ENCODE measurements at places on chromosomes 3 and 15. TPM values are rescaled to one million over a fixed set of nuclear protein-coding genes. Genes with fewer than 3 reads are reported as not detected.

GRCh38 chr3:186849374-186849975, 7.0 kb downstream of the ADIPOQ start:
- no peaks in the 10 kb centered on the region for H3K27me3 ChIP-seq
- H3K36me3 ChIP-seq, result no peaks in the 10 kb centered on the region
- no peak overlapping the region for H3K27ac ChIP-seq
- H3K4me3 ChIP-seq, result no peak overlapping the region

DNA sequence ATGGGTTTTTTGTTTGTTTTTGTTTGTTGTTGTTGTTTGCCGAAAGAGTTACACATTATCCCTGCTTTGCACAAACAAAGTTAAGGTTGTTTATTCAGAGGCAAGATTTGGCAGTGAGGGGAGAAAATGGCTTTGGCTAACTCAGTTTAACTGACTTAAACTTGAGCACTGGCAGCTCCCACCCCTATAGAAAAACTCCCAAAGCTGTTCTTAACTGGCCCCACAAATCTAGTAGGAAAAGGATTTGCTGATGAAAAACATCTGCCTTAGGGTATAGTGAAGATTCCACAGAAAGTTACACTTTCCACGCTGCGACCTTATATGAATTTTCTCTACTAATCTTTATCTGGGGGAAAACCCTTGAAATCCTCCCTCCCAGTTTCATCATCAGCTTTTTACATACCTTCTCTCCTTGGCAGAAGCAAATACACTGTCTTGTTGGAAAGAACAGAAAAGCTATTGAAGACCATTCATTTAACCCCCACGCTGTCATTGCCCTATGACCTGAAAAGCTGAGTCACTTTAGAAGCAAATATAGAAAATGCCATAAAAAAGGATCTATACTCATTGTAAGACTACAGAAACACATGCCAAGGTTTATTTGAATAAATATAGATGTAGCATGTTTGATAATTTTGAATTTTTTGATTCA, 551.7 kb downstream of the NR2F2 start:
- H3K36me3 ChIP-seq, result no peaks in the 10 kb centered on the region
- H3K27ac ChIP-seq, result no peak overlapping the region
- DNase-seq, result no peak

DNA sequence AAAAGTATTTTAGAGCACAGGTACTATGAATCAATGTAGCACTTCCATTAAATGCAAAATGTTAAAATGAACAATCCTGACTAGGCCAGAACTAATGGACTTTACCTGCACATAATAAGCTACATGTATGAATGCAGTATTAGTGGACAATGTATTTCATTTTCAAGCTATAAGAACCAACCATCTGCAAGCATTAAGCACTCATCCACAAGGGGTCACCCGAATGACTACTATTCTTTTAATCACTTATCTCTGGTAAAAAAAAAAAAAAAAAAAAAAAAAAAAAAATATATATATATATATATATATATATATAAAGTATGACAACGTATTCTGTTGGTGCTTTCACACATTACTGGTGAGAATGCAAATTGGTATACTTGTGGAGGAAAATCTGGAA, 7.2 kb downstream of the HERC1 start:
- no peaks in the 10 kb centered on the region for H3K4me1 ChIP-seq
- no peaks in the 10 kb centered on the region for H3K36me3 ChIP-seq
- H3K4me3 ChIP-seq, result no peak overlapping the region
- H3K27ac ChIP-seq, result no peak overlapping the region
- DNase-seq, result no peak
- H3K27me3 ChIP-seq, result no peaks in the 10 kb centered on the region

- H3K4me1 ChIP-seq, result peaks cover 35% of the 10 kb centered on the region
- peak; percentile 71 for DNase-seq
- H3K36me3 ChIP-seq, result no peaks in the 10 kb centered on the region
- H3K4me3 ChIP-seq, result peak overlapping the region; percentile 53
Observed at GRCh38 chr15:94231723-94232468, 535 bp downstream of the MCTP2 start.

DNA sequence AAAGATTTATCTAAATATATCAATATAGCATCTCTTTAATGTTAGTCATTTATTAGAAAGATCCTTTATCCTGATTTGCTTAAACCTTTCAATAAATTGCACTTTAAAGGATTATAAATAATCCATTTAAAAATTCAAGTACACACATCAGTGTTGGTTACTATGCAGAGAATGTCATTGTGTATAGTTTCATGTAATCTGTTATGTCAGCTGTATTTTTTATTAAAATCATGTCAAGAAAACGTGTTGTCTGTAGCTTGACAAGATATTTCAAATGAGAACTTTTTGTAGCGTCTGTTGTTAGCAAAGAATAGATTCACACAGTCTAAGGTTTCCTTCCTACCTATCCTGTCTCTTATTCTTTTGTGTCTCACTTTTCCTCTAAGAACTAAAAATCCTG, 7.8 kb downstream of the PDHB start:
- H3K27me3 ChIP-seq, result no peaks in the 10 kb centered on the region
- peaks cover 58% of the 10 kb centered on the region for H3K36me3 ChIP-seq
- H3K4me3 ChIP-seq, result no peak overlapping the region

GRCh38 chr3:195809291-195809785, 2.4 kb downstream of the MUC4 start:
- no peaks in the 10 kb centered on the region for H3K27me3 ChIP-seq
- no peak for DNase-seq
- H3K4me1 ChIP-seq, result peaks cover 33% of the 10 kb centered on the region
- no peak overlapping the region for H3K4me3 ChIP-seq
- no peak overlapping the region for H3K27ac ChIP-seq

DNA sequence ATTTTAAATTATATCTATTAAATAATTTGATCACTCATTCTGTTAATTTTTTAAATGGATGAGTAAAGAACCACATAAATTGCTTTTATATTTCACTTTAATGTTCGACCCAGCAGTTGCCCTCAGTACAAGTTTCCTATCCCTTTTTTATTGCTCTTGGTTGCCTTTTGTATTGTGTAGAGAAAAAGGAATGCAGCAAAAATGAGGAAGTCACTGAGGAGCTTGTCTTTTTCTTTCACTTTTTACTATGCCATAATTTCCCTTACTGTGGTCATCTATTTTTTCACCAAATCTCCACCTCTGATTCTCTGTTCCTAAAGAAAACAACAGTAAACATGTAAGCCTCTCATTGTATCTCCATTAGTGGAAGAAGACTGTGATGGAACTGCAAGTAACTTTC, 122.7 kb downstream of the B3GALNT1 start:
- peaks cover 9% of the 10 kb centered on the region for H3K4me1 ChIP-seq
- no peak for DNase-seq
- no peaks in the 10 kb centered on the region for H3K27me3 ChIP-seq

DNA sequence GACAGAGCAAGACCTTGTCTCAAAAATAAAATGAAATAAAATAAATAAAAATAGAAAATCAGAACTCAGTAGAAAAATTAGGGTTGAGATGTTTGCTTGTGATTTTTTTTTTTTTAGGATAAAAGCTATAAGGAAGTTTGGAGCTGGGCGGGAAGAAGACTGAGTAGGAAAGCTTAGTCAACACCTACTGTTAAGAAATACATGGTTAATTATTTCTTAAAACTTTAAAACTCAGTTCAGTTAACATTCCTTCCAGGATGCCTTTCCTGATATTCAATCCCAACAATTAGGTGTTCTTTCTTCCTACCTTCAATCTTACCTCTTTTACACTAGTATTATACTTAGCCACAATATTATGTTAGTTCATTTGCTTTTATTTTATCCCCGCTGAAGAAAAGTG, 246.2 kb downstream of the LSAMP start:
- H3K4me1 ChIP-seq, result peaks cover 7% of the 10 kb centered on the region
- no peak overlapping the region for H3K27ac ChIP-seq
- no peak for DNase-seq

DNA sequence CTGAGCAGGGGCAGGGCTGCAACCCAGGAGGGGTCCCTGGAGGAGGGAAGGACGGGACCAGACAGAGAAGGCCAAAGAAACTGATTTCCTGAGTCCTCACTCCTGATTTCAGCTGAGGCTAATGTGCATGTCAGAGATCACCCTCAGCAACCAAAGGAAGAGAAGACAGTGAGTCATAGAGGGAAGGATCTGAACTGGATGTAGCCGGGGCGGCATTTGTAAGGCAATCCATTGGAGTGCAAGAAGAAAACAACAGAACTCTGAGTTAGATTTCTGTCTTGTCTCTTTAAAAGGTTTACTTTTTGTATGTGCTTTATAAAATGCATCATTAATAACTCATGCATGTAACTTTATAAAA, 105.3 kb upstream of the AGBL1 start:
- no peaks in the 10 kb centered on the region for H3K27me3 ChIP-seq
- H3K4me3 ChIP-seq, result no peak overlapping the region
- H3K27ac ChIP-seq, result no peak overlapping the region

DNA sequence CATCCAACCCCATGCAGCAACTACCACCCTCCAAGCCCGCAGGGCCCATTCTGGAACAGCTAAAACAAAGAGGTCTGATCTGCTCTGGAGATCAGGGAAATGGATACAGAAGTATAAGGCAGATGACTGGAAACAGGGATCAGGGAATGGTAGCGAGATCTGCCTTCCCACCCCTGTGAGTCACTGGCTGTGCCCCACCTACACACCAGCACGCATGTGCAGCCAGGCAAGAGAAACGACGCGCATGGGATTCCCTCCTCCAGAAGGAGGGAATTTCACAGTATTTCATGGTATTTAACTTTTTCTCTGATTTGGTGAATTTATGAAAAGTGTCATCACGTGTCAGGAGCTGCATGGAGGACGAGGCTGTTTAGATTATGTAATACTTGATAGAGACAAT, 116.7 kb downstream of the ARRDC4 start:
- DNase-seq, result no peak
- no peaks in the 10 kb centered on the region for H3K4me1 ChIP-seq
- H3K27me3 ChIP-seq, result no peaks in the 10 kb centered on the region
- H3K4me3 ChIP-seq, result no peak overlapping the region
- H3K36me3 ChIP-seq, result no peaks in the 10 kb centered on the region

DNA sequence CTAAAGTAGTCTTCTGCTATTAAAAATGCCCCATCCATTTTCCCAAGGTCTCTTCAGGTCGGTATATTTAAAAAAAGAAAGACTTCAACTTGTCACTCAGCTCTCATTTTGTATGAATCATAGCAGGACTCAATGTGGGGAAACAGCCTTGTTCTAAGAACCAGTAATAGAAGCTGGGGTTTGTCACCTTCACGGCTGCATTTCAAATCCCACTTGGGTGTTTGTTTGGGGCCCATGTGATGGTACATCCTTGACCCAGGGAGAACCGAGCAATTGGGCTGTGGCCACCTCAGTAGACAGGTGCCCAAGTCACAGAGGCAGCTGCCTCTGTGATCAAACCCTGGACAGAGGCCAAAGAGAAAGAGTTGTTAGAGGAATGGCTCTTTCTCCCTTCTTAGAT, 70.3 kb upstream of the ARL8B start:
- no peak for DNase-seq
- H3K36me3 ChIP-seq, result no peaks in the 10 kb centered on the region
- H3K4me1 ChIP-seq, result no peaks in the 10 kb centered on the region
- H3K27ac ChIP-seq, result no peak overlapping the region
- H3K4me3 ChIP-seq, result no peak overlapping the region

DNA sequence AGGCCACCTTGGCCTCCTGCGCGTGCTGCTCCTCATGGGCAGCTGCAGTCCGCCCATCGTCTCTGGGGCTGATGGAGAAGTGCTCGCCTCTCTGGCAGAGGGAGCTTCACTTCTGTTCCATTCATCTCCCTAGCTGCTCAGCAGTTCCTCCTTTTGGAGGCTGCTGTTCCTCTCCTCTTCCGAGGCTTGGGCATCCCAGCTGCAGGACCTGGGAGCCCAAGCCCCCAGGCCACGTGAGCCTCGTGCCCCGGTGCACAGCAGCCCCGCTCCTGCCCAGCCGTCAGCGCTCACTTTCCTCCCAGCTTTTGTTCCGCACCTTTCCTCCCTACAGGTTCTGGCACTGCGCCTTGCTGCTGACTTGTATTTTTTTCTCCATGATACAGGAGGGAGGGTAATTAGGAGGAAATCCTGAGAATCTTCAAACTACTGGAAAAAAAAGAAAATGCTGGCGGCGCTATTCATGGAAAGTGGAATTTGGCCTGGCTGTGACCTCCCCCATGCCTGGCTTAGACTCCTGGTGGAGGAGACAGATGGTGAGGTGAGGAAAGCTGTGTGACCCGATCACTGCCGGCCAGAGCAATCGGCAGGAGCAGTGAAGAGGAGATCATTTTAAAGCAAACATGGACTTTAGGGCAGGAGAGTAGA, 210.1 kb downstream of the CHST2 start:
- no peak overlapping the region for H3K4me3 ChIP-seq
- no peaks in the 10 kb centered on the region for H3K36me3 ChIP-seq
- no peak for DNase-seq
- H3K27me3 ChIP-seq, result no peaks in the 10 kb centered on the region
- peaks cover 13% of the 10 kb centered on the region for H3K4me1 ChIP-seq

DNA sequence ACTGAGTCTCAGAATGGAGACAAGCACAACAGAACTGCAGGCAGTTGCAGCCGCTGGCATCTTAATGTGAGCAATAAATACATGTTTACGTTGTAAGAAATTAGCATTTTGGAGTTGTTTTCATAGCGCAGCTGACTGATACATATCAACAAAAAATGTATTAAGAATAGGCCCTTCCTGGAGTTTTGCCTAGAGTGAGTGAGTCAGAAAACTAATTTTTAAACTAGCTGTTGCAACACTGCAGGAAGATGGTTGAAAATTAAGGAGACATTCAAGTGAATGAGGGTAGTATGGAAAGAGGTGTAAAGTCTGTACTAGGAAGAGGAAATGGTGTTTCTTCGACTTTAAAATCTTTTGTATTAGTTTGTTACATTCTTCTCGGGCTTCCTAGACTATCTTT, 39.6 kb upstream of the TIMP4 start:
- no peak overlapping the region for H3K4me3 ChIP-seq
- no peak overlapping the region for H3K27ac ChIP-seq
- no peaks in the 10 kb centered on the region for H3K4me1 ChIP-seq
- H3K27me3 ChIP-seq, result no peaks in the 10 kb centered on the region

- H3K27ac ChIP-seq, result no peak overlapping the region
- DNase-seq, result no peak
- H3K4me3 ChIP-seq, result no peak overlapping the region
- H3K36me3 ChIP-seq, result peaks cover 7% of the 10 kb centered on the region
- no peaks in the 10 kb centered on the region for H3K27me3 ChIP-seq
Observed at GRCh38 chr3:6449099-6449498, 411.8 kb upstream of the GRM7 start.

GRCh38 chr3:24137334-24137733, 192.2 kb downstream of the NR1D2 start:
- DNase-seq, result no peak
- H3K4me1 ChIP-seq, result no peaks in the 10 kb centered on the region
- H3K36me3 ChIP-seq, result no peaks in the 10 kb centered on the region
- no peak overlapping the region for H3K27ac ChIP-seq
- no peaks in the 10 kb centered on the region for H3K27me3 ChIP-seq

- no peaks in the 10 kb centered on the region for H3K36me3 ChIP-seq
- no peak for DNase-seq
- H3K27ac ChIP-seq, result no peak overlapping the region
- no peaks in the 10 kb centered on the region for H3K27me3 ChIP-seq
- no peaks in the 10 kb centered on the region for H3K4me1 ChIP-seq
Observed at GRCh38 chr3:121324320-121324719, 221.5 kb downstream of the POLQ start.

- no peaks in the 10 kb centered on the region for H3K4me1 ChIP-seq
- DNase-seq, result no peak
Observed at GRCh38 chr3:34109846-34110245, 311.4 kb downstream of the PDCD6IP start.

The GOLGA8S gene
- total RNA-seq, result not detected

The ARHGEF3 gene
- 8.0 TPM for total RNA-seq

The TM6SF1 gene
- total RNA-seq, result 1.8 TPM

The CCDC9B gene
- 1.2 TPM for total RNA-seq

The OXTR gene
- total RNA-seq, result 7.8 TPM

The CHRM5 gene
- total RNA-seq, result not detected

The BUB1B gene
- 113 TPM for total RNA-seq

The MBD4 gene
- 26.4 TPM for total RNA-seq

The PRR20G gene
- not detected for total RNA-seq
